ENCODE measurements at places on chromosomes 16 and 17.
A peak's percentile ranks its signal among the peaks of the same experiment; 100 is the strongest.

- DNase-seq, result no peak
Observed at GRCh38 chr16:17437127-17437720, 33.5 kb downstream of the XYLT1 start.

- no peak for DNase-seq
Observed at GRCh38 chr17:50657054-50657453, 22.4 kb downstream of the ABCC3 start.

DNA sequence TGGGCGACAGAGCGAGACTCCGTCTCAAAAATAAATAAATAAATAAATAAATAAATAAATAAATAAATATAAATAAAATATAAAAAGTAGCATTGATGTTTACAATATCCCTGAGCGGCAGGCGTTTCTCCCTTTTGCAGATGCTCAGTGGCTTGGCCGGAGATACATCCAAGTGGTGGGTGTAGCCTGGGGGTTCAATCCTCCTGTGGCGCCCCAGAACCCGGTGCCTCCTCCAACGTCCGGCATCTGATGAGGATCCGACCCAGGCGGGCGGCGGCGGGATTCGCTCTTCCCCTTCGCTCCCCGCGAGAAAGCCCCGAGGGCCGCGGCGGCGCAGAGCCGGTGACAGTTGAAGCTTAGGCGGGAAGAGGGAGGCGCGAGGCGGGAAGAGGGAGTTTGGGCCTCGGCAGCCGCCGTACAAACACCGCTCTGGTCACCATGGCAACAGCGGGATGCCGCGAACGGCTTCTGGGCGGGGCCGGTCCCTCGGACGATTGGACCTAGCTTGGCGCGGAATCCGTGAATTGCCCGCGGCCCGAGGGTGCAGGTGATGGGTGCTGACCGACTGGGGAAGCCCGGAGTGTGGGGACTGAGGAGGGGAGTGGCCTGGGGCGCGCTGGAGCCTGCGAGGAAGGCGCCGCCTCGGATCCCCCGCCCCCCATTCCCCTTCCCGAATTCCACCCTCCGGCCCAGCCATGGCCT is 12.7 kb upstream of the ALDOA start:
- peak; percentile 93 for DNase-seq

GRCh38 chr17:17419631-17420030 is 57.2 kb upstream of the MED9 start:
- no peak for DNase-seq

DNA sequence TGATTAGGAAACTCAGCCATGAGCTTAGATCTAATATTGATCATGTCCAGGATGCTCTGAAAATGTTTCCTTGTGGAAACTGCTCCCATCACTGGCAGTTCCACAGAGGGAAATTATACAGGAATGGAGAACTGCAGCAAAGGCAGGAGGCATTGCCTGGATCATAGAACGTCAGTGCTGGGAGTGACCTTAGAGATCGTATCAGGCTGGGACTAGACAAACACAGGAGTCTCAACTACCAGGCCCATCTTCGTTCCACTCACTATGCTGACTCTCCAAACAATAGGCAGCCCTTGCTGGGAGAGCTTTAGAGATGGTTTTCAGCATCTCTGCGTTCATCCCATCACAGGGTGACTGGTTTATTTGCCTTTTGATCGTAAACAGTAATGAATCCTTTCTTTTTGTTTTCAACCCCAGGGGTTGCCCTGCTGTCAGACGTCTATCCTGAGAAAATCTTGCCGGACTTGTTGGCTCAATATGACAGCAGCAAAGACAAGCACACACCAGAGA is 130.3 kb downstream of the TANGO6 start:
- DNase-seq, result no peak

GRCh38 chr17:927611-928461 is 51.7 kb downstream of the NXN start:
- peak; percentile 98 for DNase-seq

DNA sequence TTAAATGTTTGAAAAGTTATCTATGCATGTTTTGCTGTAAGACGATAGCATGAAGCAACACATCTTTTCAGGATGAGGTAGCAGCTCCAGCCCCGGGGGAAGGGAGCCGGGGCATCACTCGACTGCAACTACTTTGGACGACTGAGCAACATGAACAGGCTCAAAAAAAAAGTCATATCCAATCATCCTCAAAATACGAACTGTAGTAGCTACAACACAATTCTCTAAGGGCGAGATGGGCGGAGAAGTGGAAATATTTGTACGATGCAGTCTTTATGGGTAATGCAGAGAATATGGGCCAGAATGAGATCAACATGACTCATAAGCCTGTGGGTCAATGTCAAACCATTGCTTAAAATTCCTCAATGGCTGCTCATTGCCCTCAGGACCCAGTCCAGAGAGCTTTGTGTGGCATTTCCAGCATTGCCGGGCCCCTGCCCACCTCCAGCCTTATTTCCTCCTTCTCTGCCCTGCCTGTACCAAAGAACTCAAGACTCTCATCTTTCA is 17.7 kb upstream of the SMURF2 start:
- DNase-seq, result peak; percentile 99

- peak; percentile 42 for DNase-seq
Observed at GRCh38 chr17:8131844-8132441, 8.0 kb upstream of the HES7 start.

- DNase-seq, result peak; percentile 87
Observed at GRCh38 chr17:80649672-80650330, 105.2 kb downstream of the RPTOR start.

- DNase-seq, result no peak
Observed at GRCh38 chr17:68346448-68346847, 55.2 kb downstream of the ARSG start.

DNA sequence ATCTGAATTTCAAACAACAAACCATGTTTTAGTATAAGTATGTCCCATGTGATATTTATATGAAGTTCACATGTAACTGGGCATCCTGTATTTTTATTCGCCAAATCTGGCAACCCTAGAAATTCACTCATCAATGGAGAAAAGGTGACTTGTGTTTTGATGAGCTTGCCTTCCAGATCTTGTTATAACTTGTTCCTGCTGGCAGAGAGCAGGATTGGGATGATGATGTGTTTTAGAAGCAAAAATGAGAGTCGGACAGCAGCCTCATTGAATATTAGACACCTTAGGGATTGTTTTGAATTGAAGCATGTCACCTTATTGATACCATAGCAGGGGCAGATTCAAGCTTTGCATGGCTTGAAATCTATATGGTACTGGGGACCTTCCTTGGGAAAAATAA is 85.4 kb upstream of the MED13 start:
- no peak for DNase-seq

GRCh38 chr16:89506113-89506504 is 2.1 kb upstream of the SPG7 start:
- no peak for DNase-seq

DNA sequence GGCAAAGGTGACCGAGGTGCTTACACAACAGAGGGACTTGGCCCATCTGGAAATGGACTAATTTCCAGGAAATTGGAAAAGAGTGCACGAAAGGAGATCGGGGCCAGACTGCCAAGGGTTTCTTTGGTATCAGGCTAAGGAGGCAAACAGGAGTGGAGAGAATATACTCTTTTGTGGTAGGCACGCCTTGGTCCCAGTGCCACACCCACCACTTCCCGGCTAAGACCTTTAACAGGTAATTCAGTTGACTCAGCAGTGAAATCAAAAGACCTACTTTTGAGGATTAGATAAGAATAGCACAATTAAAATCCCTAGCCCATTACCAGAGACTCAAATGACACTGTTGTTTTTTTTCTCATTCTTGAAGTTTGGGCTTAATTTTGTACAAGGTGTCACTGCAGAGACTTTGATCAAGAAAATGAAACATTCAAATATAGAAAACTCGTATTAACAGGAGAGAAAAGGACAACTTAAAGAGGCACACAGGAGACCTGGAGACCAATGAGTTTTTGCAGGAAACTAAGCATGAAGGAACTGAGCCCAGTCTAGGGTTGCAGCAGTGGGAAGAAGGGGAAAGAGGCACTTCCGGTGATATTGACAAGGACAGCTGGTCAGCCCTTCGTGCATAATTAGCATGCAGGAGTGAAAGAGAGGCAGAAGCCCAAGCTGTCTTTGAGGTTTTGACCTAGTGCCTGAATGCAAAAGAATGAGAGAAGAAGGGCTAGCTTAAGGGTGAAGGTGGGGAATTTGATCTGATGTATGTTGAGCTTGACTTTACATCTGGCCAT is 265.5 kb upstream of the CCL2 start:
- DNase-seq, result no peak

- DNase-seq, result no peak
Observed at GRCh38 chr17:36024106-36024869, 6.5 kb upstream of the CCL23 start.

Measured in fibroblast of skin of right biceps (primary cell).